ENCODE measurements at places on chromosomes 16 and 17. TPM values are rescaled to one million over a fixed set of nuclear protein-coding genes. Genes with fewer than 3 reads are reported as not detected.

The KRT27 gene
- not detected for total RNA-seq

DNA sequence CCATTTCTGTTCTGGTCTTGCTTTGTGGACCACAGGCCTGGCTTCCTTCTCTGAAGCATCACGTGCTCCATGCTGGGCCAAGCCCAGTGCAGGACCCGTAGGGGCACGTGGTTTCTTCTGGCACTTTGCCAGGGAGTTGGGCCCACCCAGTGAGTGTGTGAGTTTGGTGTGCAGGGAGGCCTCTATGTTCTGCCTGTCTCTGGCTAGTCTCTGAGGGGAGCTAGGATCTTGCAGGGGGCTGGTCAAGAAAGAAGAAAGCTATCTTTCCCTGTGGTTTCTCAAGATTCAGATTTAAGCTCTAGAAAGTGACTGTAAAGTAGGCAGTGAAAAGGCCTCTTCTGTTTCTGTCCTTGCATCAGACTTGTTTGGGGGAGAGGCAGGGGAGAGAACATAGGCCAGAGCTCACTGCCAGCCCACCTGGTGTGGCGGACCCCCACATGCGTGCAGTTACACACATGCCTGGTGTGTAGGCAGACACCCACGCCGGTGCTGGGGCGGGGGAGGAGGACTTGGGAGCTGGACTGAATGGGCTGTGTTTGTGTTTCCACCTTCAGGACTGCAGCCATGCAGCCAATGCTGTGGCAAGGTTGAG is 11.8 kb downstream of the LASP1 start:
- H3K4me3 ChIP-seq: no peak overlapping the region
- H3K27me3 ChIP-seq: no peaks in the 10 kb centered on the region
- peaks cover 9% of the 10 kb centered on the region for H3K36me3 ChIP-seq

DNA sequence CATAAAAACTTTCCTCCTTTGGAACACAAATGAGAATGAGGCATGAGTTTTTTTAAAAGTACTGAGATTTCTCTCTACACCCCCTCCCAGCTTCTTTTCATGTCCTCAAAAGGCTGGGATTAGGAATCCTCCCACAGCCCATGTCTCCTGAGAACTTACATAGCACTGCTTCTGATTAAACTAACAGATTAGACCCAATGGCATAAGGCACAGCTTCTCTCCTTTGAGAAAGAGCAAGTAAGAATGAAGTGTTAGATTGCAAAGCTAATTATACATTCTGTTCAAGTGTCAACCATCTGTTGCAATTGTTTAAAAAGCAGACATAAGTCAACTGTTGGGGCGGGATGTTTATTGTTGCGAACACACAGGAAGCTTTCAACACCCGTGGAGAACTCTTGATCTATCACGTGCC is 715.1 kb downstream of the CDH11 start:
- H3K36me3 ChIP-seq: no peaks in the 10 kb centered on the region
- H3K4me3 ChIP-seq: no peak overlapping the region
- no peak overlapping the region for H3K27ac ChIP-seq
- peaks cover 14% of the 10 kb centered on the region for H3K4me1 ChIP-seq
- H3K27me3 ChIP-seq: no peaks in the 10 kb centered on the region

DNA sequence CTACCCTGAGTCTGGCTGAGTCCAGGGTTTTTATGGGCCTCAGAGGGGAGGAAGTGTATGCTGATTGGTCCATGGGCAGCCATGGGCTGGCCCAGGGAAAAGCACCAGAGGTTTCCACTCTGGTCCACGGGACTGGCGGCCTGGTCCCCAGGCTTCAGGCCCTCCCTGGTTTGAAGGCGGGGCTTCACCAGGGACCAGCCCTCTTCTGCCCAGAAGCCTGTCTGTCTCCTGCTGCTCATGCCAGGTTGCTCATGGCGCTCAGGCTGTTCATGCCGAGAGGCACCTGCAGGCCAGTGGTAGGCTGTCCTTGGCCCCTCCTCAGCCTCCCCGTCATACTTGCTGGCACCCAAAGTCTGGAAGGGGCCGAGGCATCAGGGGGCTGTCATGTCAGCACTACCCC is 45.0 kb upstream of the CLEC19A start:
- H3K27me3 ChIP-seq: no peaks in the 10 kb centered on the region
- no peak overlapping the region for H3K4me3 ChIP-seq
- no peaks in the 10 kb centered on the region for H3K4me1 ChIP-seq
- no peak for DNase-seq

The CDH16 gene
- not detected for total RNA-seq

The BIRC5 gene
- total RNA-seq: 1.8 TPM

DNA sequence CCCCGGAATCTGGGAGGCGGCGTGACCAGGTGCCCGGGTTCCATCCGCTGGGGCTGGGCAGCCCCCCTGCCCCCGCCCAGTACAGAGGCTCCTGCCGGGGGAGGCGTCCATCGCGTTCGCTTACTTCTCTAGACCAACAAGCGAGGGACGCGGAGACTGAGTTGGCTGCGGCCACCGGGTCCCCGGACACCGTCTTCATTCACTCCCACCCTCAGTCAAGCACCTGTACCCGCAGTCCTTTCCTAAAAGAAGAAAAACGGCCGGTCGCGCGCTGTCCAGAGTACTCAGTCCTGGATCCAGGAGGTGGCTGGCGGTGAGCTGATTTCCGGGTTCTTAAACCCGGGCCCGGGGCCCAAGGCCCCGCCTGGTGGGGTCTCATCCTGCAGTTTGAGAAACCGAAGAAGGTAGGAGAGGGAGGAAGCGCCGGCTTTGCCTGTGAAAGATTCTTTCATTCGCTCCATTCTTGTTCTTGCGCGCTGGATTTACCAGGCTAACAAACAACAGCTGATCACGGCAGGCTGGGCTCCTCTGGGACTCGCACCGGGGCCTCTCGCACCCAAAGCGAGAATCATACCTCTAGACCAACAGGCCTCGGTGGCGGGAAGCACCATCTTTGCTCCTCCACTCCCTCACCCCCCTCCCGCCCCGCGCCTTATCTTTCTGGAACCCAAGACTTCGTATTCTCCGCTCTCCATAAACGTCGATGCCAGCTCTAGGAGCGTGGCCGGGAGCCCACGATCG is 17.4 kb upstream of the OR1F1 start:
- DNase-seq: no peak
- H3K27me3 ChIP-seq: peaks cover 77% of the 10 kb centered on the region
- H3K4me3 ChIP-seq: peak overlapping the region; percentile 7
- H3K36me3 ChIP-seq: no peaks in the 10 kb centered on the region
- no peak overlapping the region for H3K27ac ChIP-seq

GRCh38 chr17:72467841-72468653 is 347.2 kb downstream of the SOX9 start:
- DNase-seq: no peak
- no peaks in the 10 kb centered on the region for H3K36me3 ChIP-seq
- H3K4me1 ChIP-seq: no peaks in the 10 kb centered on the region
- H3K27me3 ChIP-seq: no peaks in the 10 kb centered on the region

GRCh38 chr16:69822174-69822935 is 60.2 kb downstream of the WWP2 start:
- peaks cover 22% of the 10 kb centered on the region for H3K4me1 ChIP-seq
- DNase-seq: peak; percentile 41
- no peak overlapping the region for H3K4me3 ChIP-seq
- H3K27ac ChIP-seq: peak overlapping the region; percentile 88
- no peaks in the 10 kb centered on the region for H3K36me3 ChIP-seq

DNA sequence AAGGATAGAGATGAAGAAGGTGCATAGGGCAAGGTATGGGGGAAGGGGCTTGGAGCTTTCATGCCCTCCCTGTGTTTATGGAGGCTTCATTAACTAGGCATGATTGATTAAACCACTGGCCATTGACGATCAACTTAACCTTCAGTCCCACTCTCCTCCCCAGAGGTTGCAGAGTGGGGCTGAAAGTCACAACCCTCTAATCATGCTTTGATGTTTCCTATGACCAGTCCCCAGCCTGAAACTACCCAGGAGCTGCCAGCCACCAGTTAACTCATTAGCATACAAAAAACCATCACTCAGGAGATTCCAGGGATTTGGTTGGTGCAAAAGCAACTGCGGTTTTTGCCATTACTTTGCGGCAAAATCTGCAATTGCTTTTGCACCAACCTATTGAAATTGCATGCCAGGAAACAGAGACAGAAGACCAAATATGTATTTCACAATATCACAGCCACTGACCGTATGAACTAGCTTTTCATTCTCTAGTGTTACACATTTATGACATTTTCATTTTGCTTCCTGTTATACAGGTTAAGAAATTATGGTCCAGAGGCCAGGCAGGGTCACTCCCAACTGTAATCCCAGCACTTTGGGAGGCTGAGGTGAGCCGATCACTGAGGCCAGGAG is 5.4 kb downstream of the GFOD2 start:
- no peak for DNase-seq
- no peaks in the 10 kb centered on the region for H3K36me3 ChIP-seq
- H3K27ac ChIP-seq: no peak overlapping the region
- H3K27me3 ChIP-seq: no peaks in the 10 kb centered on the region
- H3K4me3 ChIP-seq: no peak overlapping the region

DNA sequence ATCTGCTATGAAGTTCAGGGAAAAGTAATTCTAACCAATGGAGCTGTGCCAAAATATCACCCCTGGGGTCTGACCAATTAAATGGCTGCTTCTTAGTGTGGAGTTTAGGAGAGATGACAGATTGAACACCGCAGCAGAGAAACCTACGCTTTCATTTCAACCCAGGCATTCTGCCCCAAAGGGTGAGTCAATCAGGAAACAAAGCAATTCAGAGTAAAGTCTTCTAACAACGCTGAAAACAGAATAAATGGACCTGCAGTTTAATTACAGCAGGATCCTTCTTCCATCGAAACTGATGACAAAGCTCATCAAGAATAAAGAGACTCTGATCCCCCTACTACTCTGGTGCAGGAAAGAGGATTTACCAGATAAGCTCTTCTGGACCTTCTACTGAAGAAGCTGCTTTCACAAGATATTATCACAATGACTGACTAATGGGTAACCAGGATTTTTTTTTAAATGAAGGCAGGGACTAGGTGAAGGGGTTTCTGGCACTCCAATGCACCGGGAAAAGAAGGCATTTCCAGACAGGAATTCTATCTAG is 16.7 kb downstream of the RFFL start:
- H3K36me3 ChIP-seq: no peaks in the 10 kb centered on the region
- DNase-seq: no peak
- no peaks in the 10 kb centered on the region for H3K27me3 ChIP-seq

The KRT28 gene
- total RNA-seq: not detected

DNA sequence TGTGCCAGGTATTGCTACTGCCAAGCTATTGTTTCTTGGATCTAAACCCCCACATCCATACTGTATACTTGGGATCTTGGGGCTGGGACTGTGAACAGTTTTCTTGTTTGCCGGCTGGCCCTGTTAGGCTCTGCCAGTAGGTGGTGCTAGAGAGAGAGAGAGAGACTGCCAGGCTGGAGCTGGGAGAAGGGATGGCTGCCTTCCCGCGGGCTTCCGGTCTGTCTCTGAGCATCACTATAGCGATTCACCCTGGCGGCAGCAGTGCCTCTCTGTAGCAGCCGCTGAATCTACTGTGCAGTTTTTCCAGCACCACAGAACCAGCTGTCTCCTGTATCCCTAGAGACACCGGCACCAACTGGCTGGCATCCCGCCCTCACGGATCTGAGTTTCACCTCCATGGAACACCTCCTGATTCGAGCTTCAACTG is 201.2 kb downstream of the UTP18 start:
- no peaks in the 10 kb centered on the region for H3K36me3 ChIP-seq
- no peak overlapping the region for H3K4me3 ChIP-seq
- no peak overlapping the region for H3K27ac ChIP-seq
- H3K4me1 ChIP-seq: no peaks in the 10 kb centered on the region
- DNase-seq: peak; percentile 76

The MEAK7 gene
- total RNA-seq: 7.6 TPM

DNA sequence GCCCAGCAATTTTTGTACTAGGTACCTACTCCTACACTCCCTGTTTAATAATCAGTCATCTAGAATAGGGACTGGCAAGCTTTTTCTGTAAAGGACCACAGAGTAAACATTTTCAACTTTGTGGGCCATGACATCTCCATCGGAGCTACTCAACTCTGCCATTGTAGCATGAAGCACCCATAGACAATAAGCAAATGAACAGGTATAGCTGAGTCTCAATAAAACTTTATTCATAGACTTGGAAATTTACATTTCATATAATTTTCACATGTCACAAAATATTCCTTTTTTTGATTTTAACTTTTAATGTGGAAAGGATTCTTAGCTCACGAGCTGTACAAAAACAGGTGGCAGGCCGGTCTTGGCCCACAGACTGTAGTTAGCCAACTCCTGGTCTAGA is 345.8 kb downstream of the SOX9 start:
- H3K27ac ChIP-seq: no peak overlapping the region
- no peak overlapping the region for H3K4me3 ChIP-seq
- no peaks in the 10 kb centered on the region for H3K36me3 ChIP-seq
- no peak for DNase-seq

The SNAI3 gene
- total RNA-seq: not detected

DNA sequence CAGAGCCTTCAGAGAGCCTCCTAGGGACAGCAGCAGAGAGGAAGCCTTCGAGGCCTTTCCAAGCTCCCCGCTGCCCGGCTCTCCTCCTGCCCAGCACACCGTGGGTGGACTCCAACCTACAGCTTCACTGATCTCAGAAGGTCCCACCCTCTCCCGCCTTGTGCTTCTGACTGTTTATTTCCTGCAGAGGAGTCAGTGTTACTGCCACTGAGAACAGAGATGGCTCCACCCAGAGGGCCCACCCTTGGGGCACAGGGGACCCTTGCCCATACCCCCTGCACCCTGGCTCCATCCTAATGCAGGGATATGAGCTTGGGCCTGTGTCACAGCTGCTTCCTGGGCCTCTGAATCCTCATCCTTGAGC is 52.8 kb upstream of the TOB1 start:
- no peak overlapping the region for H3K4me3 ChIP-seq
- no peaks in the 10 kb centered on the region for H3K36me3 ChIP-seq
- no peaks in the 10 kb centered on the region for H3K4me1 ChIP-seq
- peak overlapping the region; percentile 73 for H3K27ac ChIP-seq

GRCh38 chr16:1159973-1160772 is 7.3 kb downstream of the CACNA1H start:
- peaks cover 44% of the 10 kb centered on the region for H3K4me1 ChIP-seq
- DNase-seq: peak; percentile 95
- no peaks in the 10 kb centered on the region for H3K36me3 ChIP-seq
- no peaks in the 10 kb centered on the region for H3K27me3 ChIP-seq
- peak overlapping the region; percentile 68 for H3K27ac ChIP-seq
- H3K4me3 ChIP-seq: no peak overlapping the region

The TNRC6C gene
- 18.7 TPM for total RNA-seq

DNA sequence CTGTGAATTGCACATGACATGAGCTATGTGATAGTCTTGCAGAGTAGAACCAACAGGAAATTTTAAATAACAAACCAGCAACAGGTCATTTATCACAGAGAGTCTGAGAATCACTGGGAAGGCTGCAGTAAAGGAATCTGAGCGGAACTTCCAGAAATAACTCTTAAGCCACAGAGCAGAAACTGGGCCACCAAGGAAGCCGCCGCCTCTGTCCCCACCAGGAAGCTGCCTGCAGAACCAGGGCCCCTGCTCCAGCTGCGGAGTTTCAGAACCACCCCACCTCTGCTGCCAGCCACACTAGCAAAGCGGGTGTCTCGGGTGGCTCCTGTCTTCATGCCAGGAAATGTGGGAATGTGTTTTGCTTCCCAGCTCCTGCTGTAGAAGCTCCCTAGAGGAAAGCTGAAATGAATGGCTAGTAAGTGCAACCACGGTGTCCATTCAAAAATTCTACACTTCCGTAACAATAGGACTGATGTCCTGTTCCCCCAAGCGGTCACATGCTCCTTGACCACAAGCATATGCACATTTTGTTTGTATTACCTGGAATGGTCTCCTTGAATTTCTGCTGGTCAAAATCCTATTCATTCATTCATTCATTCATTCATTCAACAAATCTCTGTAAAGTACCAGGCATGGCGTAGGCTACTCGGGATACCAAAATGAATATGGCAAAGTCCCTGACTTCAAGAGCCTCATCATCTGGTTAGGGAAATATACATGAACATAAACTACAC is 7.7 kb upstream of the ITPRIPL2 start:
- no peak overlapping the region for H3K4me3 ChIP-seq
- H3K27ac ChIP-seq: no peak overlapping the region
- H3K36me3 ChIP-seq: no peaks in the 10 kb centered on the region
- H3K4me1 ChIP-seq: no peaks in the 10 kb centered on the region
- H3K27me3 ChIP-seq: no peaks in the 10 kb centered on the region
- no peak for DNase-seq
